ENCODE measurements at places on chromosomes 4 and X.

- no peak for DNase-seq
Observed at GRCh38 chr4:2827071-2827873, 16.4 kb upstream of the ADD1 start.

GRCh38 chr4:163967710-163968109, 473.2 kb downstream of the TMA16 start:
- no peak for DNase-seq

- no peak for DNase-seq
Observed at GRCh38 chr4:27635936-27636913, 775.6 kb downstream of the STIM2 start.

- DNase-seq: no peak
Observed at GRCh38 chr4:17763416-17763815, 18.0 kb downstream of the FAM184B start.

- DNase-seq: no peak
Observed at GRCh38 chr4:3449047-3449573, 7.3 kb downstream of the HGFAC start.

- DNase-seq: no peak
Observed at GRCh38 chr4:100019821-100020220, 69.7 kb upstream of the H2AZ1 start.

- no peak for DNase-seq
Observed at GRCh38 chr4:24278693-24279092, 305.7 kb downstream of the DHX15 start.

- no peak for DNase-seq
Observed at GRCh38 chr4:2462992-2463762, 5.7 kb upstream of the RNF4 start.

Data from stimulated activated CD4-positive, alpha-beta T cell treated with anti-CD3 and anti-CD28 coated beads, TNF-alpha, amount 100 ng/mL, for 1 hour (primary cell).